ENCODE measurements at places on chromosomes 5 and 9. TPM values are rescaled to one million over a fixed set of nuclear protein-coding genes. Genes with fewer than 3 reads are reported as not detected.

Gene DMXL1
- 11.1 TPM for total RNA-seq

- no peak for DNase-seq
Measured at GRCh38 chr9:109286981-109287380, 33.9 kb downstream of the EPB41L4B start.

Gene IRX1
- 17.1 TPM for total RNA-seq

GRCh38 chr9:137278061-137278701, 655 bp downstream of the TOR4A start:
- DNase-seq: no peak

GRCh38 chr5:151622367-151623088, 31.4 kb upstream of the FAT2 start:
- peak; percentile 74 for DNase-seq

DNA sequence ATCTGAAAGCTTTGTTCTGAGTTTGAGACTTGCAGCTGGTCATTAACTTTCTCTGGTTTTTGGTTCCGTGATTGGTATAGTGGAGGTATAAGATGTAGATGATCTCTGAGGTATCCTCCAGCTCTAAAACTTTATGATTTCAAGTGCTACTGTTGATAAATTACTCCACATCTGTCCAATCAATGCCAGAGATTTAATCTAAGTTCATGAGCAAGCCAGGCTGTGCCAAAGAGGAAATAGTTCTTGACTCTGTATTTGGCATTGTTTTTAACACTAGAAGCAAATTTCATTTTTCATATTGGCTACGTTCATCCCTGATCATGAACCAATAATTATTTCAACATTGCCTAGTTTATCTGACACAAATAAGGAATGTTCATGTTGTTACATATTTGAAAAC, 28.5 kb upstream of the CHD1 start:
- DNase-seq: no peak

Data from H4 (cell line).